ENCODE measurements at places on chromosomes 12 and 14.

GRCh38 chr12:101940400-101940950 is 63.1 kb downstream of the DRAM1 start:
- no peak for DNase-seq

DNA sequence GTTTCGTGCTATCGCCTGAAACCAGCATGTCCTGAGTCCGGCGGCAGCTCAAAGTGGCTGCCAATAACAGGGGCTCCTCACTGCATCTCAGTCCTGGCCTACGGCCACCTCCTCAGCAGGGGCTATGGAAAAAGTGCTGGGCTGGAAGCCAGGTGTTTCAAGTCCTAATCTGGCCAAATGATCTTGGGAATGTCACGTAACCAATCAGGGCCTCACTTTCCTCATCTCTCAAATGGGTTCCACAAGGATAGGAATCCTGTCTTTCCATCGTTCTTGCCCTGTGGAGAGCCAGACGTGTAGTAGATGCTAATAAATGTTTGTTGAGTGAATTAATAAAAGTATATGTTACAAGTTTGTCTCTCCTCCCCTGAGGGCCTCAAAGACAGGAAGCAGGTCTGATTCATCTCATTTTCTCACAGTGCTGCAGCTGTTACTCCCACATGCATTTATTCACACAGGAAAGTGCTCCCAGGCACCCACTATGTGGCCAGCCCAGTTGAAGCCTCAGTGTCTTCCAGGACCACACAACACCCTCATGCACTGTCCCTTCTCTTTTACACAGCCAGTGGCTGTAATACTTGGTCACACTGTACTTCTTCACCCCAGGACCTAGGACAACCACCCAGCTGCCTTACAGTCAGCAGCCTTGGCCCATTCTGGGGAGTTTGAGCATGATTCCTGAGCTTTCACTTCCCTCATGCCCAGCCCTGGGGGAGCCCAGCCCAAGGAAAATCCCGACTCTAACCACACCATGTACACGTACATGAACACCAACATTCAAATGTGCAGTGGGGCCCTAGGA is 5.0 kb downstream of the CMKLR1 start:
- no peak for DNase-seq

- no peak for DNase-seq
Measured at GRCh38 chr12:95837240-95838038, 21.3 kb upstream of the SNRPF start.

DNA sequence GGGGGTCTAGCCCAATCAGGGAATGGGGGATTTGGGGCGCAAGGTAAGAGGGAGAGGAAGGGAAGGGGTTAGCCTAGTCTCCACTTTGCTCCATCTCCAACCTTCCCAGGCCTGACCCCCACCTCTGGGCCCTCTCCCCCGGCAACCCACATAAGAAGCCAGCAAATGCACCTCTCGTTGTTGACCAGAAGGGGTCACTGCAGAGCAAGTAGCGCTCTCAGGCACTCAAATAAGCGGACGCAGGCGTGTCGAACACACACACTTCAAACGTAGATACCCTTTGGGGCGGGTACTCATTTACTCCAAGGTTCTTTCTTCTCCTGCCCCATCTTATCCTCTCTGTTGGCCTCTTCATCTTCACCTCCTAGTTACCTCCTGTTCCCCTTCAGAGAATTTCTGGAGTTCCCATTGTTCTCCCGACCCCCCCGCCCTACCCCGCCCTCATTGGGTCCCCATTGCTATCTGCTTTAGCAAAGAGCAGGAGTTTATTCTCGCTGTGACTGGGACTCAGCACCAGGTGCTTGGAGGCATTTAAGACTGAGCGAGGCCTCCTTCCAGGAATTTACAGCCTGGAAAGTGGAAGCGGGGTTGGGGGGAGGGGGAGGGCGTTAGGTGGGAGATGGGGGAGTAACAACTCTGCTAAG is 1.5 kb upstream of the SRRM4 start:
- DNase-seq: no peak

- DNase-seq: no peak
Measured at GRCh38 chr12:16492820-16493797, 112.9 kb downstream of the LMO3 start.

DNA sequence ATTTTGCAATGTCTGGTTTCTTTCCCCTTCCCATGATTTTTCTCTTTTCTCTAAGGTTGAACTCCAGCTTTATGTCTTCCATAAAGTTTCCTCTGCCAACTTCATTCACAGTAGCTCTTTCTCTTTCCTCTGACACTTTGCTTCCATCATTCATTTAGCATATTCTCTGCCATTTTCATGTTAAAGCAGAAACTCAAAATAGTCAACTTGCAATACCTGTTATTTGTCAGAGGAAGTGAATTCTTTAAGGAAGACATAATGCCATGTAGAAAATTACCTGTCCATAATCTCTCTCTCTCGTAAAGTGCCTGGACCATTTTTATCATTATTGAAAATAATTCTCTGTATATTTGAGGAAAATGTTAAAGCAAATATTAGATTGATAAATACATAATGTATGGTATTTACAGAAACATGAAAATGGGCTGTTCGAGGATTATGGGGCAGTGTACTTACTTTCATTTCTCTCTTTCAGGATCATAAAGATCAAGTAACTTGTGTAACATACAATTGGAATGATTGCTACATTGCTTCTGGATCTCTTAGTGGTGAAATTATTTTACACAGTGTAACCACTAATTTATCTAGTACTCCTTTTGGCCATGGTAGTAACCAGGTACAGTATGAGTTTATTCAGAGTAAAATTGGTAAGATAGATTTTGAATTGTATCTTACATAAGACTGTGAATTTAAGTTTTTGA is 12.6 kb downstream of the NEDD1 start:
- no peak for DNase-seq

DNA sequence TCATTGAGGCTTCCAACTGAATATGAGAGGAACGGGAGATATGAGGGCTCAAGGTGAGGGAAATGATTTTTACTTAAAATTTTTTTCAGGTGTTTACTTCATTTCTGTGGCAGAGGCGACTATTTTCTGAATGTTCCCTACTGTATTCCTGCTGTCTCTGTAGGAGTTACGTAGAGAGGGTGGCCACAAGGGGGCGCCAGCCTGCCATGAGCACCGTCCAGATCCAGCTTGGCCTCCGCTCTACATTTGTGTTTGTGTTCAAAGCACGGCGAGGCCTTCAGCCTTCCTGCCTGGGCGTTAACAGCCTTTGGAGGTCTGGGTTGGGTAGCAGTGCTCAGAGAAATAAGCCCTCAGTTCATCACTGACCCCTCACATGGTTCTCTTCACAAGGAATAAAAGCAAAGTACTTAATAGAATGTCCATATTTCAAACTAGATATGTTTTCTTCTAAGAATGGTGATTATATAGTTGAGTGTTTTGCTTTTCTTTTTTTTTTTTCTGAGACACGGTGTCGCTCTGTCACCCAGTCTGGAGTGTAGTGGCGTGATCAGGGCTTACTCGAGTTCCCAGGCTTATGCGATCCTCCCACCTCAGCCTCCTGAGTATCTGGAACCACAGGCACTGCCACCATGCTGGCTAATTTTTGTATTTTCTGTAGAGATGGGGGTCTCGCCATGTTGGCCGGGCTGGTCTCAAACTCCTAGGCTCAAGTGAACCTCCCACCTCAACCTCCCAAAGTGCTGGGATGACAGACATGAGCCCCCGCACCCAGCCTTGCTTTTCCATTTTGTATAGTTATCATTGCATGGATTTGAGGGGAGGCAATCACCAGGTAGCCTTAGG is 22.3 kb downstream of the CKB start:
- peak; percentile 71 for DNase-seq

DNA sequence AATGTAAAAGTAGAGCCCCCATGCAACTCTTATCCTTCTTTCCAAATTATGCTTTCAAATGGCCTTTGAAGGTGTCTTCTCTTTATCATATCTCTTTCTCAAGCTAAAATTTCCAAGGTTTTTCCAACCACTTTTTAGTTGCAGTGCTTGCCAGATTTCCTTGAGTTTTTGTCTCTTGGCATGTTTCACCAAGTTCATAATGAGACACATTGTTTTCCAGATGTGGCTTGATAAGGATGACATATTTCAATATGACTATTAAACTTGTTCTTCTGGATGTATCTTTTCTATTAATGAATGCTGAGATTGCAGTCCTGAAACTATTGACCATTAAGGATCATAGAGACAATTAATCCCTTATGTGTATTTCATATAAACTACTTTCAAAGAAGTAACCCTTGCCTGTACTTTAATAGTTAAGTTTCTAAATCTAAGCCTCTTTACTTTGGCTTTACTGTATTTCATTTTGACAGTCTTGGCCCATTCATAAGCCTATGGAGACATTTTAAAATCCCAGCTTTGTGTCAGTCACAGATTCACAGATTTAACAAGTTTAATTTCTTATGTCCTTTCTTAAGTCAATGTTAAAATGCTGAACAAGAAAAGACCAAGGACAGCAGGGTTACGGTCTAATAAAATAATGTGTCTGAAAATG is 151.5 kb downstream of the LRFN5 start:
- no peak for DNase-seq

- no peak for DNase-seq
Measured at GRCh38 chr12:2982361-2982760, 23.2 kb downstream of the TEAD4 start.

GRCh38 chr14:33229269-33229929 is 290.7 kb downstream of the NPAS3 start:
- DNase-seq: no peak

DNA sequence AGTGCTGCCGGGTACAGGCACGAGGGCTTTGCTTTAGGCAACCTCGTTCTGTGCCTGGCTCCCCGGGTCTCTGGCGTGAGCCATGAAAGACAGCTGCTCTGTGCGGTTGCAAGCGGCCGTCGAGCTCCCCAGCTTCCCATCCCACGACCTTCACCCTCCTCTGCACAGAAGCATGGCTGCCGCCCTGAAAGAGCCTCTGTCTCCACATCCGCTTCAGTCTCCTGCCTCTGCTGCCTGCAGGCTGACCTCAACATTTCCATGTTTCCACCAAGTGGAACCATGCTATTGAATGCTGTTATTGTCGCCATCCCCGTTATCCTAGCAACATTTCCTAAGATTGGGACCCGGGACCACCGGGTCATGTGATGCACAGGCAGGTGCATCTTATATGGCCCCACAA is 57.1 kb downstream of the KDM2B start:
- no peak for DNase-seq

- no peak for DNase-seq
Measured at GRCh38 chr12:48930475-48930874, 5.2 kb upstream of the FKBP11 start.

- no peak for DNase-seq
Measured at GRCh38 chr14:55332654-55333570, 61.7 kb downstream of the FBXO34 start.

Data from stimulated activated CD8-positive, alpha-beta memory T cell treated with anti-CD3 and anti-CD28 coated beads, Interleukin-4, amount 100 ng/mL, for 24 hours (primary cell).